ENCODE measurements at places on chromosomes 2 and 18.

DNA sequence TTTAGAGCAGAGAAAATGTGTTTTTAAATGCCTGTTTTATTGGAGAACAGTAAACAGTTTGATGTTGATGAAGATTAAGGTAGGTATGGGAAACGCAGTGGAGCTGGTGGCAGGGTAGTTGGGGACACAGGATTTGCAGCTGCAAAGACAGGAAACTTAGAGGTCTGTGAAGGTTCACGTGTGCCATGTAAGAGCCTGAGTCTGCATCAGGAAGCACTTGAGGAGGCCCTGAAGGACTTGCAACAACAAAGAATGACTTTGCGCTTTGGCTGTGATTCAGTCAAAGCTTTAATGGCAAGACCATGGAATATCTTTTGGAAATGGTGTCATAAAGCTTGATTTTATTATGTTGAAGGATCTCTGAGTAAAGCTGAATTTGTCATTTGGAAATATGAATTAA, 347.6 kb upstream of the KCNJ3 start:
- DNase-seq = no peak

DNA sequence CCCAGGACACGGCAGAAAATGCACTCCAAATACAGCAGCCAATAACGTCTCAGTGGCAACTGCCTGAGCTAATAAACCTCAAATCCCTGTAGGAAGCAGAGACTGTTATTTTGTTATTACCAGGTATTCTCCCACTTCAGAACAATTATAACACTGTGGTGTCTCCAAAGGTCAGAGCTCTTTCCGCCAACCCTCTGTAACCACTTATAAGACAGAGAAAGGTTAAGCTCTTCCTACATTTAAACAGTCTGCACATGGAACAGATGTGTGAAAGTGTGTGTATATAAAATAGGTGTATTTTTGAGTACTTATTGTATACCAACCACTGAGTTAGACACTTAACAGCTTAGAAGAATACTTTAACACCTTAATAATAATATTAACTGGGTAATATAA, 64.1 kb downstream of the FBXO15 start:
- DNase-seq = no peak

DNA sequence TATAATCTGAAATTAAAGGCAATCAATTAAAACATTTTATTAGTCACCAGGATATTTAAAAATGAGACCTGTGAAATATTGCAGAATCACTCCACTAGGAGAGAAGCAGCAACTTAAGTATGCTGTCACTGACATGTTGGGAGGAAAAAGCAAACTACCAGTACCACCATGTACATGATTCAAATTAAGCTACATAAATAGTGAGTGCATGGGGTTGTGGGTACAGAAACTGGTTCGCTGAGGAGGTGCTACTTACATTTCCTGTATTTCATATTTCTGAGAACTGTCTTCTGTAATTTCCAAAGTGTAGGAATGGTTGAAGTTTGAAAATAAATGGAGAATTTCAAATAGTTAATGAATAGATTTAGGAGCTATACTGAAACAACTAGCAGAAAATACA, 7.9 kb upstream of the NR4A2 start:
- no peak for DNase-seq

- no peak for DNase-seq
Measured at GRCh38 chr2:228956701-228957474, 314.2 kb downstream of the PID1 start.

GRCh38 chr2:203949228-203949627, 12.7 kb downstream of the ICOS start:
- DNase-seq = no peak

- DNase-seq = no peak
Measured at GRCh38 chr2:59093571-59093970, 852.4 kb upstream of the FANCL start.

DNA sequence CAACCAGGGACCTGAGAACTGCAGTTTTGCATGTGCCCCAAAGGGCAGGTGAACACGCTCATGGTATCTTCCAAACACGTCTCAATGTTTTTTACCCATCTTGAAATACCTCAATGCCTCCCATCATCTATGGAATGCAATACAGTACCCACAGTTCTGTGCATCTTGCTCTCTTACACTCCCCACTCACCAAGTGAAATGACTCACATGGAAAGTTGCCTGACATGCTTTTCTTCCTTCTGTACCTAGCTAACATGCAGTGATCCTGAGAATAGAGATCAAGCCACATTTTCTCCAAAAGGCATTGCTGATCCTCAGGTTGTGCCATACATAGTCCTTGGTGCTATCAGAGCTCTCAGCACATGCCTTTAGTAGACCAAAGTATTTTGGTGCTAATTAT, 373.9 kb downstream of the GPD2 start:
- DNase-seq = no peak

GRCh38 chr2:209114588-209115240, 309.1 kb upstream of the MAP2 start:
- no peak for DNase-seq

- DNase-seq = no peak
Measured at GRCh38 chr18:26127786-26128185, 5.9 kb upstream of the PSMA8 start.

DNA sequence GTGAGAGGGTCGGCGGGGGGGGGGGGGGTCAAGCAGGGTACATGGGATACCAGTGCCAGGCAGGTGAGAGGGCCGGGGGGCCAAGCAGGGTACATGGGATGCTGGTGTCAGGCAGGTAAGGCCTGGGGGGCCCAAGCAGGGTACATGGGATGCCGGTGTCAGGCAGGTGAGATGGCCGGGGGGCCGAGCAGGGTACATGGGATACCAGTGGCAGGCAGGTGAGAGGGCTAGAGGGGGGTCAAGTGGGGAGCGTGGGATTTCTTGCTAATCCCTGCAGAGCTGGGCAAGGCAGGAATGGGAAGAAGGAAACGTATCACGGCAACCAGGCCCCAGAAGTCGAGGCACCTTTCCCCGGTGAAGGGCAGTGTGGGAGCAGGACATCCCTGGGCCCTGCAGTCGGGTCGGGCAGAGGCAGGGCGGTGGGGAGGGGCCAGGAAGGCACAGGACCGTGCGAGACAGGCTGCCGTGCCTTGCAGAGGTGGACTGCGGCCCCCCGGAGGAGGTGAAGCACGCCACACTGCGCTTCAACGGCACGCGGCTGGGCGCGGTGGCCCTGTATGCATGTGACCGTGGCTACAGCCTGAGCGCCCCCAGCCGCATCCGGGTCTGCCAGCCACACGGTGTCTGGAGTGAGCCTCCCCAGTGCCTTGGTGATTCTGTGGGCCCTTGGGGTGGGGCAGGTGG, 49.3 kb downstream of the MTERF4 start:
- no peak for DNase-seq

DNA sequence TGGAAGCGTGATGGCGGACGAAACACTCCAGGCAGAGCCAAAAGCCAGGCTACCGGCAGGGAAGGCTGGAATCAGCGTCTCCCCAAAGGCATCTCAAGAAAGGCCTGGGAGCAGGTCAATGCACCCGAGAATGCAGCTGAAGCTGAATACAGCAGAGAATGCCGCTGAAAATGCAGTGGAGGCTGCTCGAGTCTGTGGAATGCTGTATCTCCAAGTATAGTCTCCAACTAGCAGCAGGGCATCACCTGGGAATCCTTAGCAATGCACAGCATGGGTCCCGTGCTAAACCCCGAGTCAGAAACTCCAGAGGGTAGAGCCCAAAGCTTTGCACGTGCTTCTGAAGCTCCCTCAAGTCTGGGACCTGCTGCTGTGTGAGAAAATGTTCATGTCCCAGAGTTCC, 191.1 kb upstream of the ALKAL2 start:
- DNase-seq = no peak

- DNase-seq = peak; percentile 33
Measured at GRCh38 chr2:230762317-230762896, 49.8 kb downstream of the CAB39 start.

GRCh38 chr18:28767201-28767600, 590.3 kb upstream of the CDH2 start:
- no peak for DNase-seq

DNA sequence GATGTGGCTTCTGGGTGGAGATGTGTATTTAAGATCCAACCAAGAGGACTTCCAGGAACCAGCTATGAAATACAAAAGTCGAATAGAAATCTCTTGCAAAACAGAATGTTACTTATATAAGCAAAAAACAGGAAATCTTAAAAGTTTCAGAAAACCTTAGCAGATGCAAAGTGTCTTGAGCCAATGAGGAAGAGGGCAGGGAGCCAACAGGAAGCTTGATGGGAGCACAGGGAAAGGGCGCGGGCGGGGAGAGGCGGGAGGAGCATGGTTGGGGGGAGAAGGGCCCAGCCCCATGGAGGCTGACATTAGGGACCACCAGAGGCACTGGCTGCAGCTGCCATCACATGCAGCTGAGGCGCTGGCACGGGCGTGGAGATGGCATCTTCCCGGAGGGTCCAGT, 203.3 kb downstream of the SNTG2 start:
- no peak for DNase-seq

GRCh38 chr2:204892506-204893255, 347.4 kb downstream of the PARD3B start:
- DNase-seq = no peak
